Vagina (tissue), 2 donors: ENCODE measurements at places on chromosomes 16 and 17.
A peak's percentile ranks its signal among the peaks of the same experiment; 100 is the strongest.

DNA sequence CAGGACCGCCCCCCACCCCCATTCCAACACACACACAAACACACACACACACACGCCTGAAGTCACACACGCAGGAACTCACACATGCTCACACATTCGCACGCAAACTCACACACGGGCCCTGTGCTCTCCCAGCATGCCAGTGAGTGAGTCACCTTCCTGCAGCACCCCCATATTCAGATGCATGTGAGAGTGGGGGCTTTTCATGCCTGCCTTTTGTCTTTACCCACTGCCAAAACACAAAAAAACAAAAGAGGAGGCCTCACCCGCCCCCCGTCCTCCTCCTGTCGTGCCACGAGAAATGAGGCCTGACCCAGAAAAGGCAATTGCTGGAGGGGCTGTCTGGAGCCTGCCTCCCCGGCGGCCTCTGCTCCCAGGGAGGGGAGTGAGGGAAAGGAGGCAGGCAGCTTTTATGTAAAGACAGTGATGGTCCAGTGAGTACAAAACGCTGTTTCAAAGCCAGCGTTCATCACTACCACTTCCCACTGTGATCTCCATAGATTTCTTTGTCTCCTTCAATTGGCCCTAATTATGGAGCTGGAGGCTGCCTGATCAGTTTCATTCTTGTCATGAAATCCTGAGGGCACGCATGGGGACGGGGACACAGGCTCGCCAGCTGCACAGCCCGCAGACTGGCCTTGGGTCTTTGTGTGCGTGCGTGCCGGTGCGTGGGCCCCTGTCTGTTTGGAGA, 29.5 kb upstream of the GSE1 start:
- no peak for DNase-seq

- no peak for DNase-seq
Observed at GRCh38 chr16:1992704-1993317, 3.0 kb downstream of the SYNGR3 start.

DNA sequence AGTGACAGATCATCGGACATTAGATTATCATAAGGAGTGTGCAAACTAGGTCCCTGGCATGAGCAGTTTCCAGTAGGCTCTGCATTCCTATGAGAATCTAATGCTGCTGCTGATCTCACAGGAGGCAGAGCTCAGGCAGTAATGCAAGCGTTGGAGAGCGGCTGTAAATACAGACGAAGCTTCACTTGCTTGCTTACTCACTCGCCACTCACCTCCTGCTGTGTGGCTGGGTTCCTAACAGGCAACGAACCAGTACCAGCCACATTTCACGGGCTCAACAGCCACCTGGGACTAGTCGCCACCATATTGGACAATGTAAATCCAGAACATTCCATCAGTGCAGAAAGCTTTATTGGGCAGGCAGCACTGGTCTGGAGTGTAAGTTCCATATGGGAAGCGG, 7.7 kb downstream of the JPH3 start:
- no peak for DNase-seq

- DNase-seq: no peak
Observed at GRCh38 chr17:37743875-37744632, 805 bp downstream of the HNF1B start.

GRCh38 chr16:24036614-24037013, 200.8 kb downstream of the PRKCB start:
- no peak for DNase-seq

GRCh38 chr17:81685108-81685507, 1.3 kb downstream of the HGS start:
- DNase-seq: no peak

- DNase-seq: peak; percentile 75
Observed at GRCh38 chr17:62648251-62648955, 20.9 kb downstream of the MRC2 start.
